NCI-H345 (cell line): ENCODE measurements at places on chromosomes 16 and 17.

GRCh38 chr17:55648086-55648485 lies 74.6 kb downstream of the TMEM100 start:
- no peak for DNase-seq

DNA sequence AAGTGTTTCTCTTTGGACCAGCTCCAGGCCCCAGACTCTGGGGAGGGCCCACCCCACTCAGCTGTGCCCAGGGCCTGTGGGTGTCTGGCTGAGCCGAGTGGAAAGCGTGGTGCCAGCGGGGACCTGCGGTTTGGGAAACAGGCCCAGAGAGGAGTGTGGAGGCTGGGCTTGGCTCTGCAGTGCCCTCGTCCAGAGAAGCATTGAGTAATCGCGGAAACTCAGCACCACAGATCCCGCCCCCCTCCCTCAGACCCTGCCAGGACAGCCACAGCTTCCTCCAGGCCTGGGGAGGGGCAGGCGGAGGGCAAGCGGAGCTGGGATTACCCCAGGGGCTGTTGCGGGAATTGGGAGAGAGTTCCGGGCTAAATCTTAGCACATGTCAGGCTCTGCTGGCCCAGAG lies 14.6 kb upstream of the PITPNA start:
- no peak for DNase-seq

DNA sequence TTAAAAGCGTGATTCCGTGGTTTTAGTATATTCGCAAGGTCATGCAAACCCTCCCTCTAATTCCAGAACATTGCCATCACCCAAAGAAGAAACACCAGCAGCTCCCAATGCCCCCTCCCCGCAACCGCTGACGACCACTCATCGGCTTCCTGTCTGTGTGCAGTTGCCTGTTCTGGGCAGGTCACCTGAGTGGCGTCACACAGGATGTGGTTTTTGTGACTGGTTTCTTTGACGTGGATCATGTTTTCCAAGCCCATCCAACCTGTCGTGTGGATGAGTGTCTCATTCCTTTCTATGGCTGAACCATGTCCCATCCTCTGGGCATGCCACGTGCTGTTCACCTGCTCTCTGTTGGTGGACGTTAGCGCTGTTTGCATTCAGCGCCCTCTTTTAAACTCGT lies 8.2 kb upstream of the ATP2C2 start:
- DNase-seq: no peak

DNA sequence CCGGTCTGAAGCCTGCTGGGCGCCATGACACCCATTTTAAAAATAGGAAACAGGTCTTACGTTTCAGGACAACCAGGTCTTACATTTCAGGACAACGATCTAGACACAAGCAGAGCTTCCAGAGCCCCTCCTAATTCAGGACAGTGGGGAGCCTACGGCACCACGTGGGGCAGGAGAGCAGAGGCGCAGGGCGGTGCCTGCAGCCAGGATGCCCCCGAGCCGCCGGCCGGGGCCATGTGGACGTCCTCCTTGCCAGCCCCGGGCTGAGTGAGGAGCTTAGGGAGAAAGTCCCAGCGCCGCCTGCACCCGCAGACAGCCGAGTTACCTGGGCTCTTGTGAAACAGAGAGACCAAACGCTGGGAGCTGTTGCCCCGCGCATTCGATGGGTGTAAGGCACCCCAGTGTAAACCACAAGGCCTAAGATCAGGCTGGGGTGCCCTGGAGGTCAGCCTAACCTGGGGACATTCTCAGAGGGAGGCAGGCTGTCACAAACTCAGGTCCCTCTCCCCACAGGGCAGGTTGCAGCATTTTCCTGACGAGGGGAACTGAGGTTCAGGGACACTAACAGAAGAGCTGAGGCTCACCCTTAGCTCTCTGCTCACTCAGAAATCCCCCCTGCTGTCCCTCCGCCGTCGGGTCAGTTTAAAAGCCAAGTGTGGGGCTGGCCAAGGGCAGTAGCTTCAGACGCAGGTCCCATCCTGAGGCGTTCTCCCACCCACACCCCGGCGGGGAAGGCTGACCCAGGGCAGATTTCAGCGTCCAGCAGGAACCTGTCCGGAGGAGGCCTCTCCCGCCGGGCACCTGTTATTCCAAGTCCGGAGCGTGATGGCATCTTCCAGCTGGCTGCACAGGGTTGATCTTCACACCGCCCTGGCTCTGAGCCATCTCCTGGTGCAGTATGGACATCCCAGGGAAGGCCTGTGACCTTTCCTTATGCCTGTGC lies 1.8 kb upstream of the NOTUM start:
- DNase-seq: no peak

DNA sequence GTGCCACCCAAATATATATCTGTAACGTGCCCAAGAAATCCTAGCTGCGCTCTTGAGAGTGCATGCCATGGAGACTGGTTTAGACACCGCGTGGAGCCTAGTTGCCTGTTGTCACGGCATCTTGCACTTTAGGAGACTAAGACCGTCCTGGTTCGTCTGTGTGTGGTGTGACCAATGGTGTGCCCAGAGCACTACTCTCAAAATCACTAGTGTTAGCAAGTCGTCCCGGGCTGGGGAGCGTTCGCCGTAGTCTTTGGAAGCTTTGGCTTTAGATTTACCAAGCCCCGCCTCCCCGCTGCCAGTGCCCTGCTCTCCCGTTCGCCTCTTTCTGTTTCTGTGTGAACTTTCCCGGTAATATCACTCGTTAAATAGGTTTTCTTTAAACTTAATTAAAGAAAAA lies 27.0 kb downstream of the CLUH start:
- no peak for DNase-seq

DNA sequence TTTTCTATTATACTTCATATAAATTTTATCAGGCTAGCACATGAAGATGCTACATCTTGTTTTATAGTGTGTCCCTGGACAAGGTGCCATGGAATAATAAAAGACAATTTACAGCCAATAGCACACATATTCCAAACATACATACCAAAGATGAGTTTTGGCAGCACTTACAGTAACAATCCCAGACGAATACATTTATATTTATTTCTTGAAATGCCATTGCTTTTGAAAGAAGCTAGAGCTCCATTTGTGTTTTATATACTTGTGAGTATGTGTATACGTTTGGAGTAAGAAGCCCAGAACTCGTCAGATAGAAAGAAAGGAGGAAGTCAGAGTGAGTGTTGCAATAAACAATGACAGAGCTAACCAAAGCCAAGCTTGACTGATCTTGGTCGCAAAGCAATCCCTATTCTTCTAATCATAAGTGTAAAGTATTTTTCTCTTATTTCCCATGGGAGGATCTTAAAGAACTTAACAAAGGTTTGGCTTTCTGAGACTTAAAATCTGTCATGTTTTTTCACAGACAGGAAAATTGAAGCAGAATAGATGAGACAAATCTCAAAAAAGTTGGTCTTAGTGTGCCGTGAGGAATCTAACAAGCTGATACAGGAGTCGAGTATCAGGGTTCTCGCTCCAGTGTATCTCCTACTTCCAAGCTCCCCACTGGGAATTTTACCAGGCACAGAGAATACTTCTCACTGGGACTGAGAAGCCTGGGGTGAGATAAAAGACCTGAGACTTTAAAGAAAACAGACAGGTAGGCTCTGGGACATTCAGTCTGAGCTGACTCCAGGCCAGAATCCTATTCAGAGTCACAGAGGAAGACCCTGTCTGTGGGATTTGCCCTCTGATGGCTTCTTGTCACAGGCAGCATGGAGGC lies 175.4 kb downstream of the AATF start:
- no peak for DNase-seq

GRCh38 chr17:71301063-71301462 lies 819.8 kb upstream of the SOX9 start:
- no peak for DNase-seq

DNA sequence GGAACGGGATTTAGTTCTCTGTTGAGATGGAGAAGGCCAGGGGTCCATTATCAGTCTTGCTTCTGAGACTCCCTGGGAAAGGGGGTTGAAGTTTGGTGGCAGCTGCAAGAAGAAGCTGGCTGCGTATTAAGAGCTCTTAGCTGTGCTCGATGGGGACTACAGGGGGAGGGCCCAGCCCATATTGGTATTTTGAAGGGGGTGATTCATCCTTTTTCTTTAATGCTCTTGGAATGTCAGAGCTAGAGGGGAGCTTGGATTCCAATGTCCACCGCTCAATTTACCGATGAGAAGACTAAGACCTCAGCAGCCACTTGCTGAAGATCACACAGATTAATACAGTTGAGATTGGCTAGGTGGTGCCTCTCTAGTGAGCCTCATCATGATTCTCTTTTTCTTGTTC lies 5.0 kb downstream of the NOG start:
- DNase-seq: no peak

DNA sequence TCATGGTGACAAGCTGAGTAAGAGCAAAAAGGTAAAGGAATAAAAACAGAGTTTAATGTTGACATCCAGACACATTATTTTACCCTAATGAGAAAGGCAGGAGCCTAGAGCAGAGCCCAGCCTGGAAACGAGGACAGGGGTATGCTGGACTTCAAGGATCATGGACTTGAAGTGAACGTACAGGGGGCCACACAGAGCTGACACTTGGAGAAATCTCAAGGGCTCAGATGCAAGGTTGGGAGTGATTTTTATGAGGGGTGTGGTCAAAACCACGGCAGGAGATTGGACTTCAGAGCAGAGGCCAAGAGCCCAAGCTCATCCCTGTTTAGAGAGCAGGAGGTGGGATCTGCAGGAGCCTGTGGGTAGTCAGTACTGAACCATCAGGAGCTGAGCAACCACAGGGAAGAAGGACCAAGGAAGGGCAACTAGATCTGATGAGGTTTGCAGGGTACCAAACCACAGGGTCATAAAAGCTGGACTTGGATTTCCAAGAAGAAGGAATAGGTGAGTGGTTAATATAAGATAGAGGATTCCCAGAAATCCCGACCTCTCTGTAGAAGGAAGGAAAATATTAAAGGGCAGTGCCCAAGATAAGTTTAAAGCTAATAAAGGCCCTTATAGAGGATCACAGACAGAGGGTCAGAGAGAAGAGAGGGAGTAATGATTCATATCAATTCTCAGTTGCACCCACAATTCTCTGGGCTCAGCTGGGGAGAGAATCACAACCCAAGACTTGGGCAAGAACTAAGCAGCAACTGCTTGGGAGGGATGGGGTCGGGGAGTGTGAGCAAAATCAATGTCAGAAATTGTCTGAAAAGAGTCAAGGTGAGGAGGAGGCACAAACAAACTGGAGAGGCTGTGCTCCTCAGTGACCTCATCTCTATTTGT lies 331.7 kb downstream of the SOX9 start:
- no peak for DNase-seq

DNA sequence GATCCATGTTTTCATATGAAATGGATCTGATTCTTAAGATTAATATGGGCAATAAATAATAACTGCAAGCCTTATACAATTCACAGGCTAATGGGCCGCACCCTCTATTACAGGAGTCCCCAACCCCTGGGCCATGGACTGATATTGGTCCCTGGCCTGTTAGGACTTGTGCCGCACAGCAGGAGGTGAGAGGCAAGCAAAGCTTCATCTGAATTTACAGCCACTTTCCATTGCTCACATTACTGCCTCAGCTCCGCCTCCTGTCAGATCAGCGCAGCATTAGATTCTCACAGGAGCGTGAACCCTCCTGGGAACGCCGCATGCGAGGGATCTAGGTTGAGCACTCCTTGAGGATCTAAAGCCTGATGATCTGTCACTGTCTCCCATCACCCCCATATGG lies 26.8 kb downstream of the METTL16 start:
- peak; percentile 92 for DNase-seq

- DNase-seq: no peak
Observed at GRCh38 chr17:32731556-32732295, 145.2 kb downstream of the MYO1D start.

DNA sequence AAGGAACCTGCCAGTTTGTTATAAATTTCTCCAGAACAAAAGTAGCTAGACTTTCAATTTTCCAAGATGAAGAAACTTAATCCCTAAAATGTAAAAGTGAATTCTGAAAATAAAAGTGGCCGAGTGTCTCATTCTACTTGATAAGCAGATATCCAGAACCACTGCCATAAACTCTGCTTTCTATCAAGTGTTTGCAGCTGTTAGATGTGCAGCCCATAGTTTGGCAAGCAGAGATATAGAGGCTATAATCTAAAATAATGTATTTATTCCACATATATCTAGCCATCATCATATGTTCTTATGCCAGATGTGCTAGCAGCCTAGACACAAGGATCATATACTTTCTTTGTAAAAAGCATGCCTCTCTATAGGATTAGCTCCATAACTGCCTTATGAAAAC lies 14.7 kb upstream of the FBXL20 start:
- DNase-seq: no peak

DNA sequence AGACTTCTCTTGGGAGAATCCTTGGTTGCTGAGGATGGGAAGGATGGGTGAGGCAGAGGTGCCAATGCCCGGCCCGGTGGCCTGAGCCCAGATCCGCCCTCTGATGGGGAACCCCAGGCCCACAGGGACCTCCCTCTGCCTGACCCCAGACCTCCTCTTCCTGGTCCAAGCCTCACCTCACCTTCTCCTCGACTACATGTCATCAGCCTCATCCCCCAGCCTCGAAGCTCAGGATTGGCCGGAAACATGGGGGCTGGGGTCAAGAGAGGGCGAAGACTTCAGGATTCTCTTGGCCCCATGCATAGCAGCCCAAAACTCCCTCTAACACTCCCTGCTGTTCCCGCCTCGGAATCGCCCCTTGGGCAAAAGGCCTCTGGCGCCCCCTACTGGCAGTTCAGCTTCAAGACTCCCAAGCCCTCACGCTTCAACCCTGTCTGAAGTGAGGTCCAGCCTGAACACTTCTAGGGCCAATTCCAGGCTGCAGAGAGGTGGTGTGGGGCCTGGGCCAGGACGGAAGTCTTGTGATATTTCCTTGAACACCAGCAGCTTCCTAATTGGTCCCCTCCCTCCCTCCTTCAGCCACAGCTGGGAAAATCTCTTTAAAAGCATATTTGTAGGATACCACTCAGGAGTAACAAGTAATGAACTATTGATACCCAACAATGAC lies 47.2 kb downstream of the ARHGAP27 start:
- peak; percentile 83 for DNase-seq

DNA sequence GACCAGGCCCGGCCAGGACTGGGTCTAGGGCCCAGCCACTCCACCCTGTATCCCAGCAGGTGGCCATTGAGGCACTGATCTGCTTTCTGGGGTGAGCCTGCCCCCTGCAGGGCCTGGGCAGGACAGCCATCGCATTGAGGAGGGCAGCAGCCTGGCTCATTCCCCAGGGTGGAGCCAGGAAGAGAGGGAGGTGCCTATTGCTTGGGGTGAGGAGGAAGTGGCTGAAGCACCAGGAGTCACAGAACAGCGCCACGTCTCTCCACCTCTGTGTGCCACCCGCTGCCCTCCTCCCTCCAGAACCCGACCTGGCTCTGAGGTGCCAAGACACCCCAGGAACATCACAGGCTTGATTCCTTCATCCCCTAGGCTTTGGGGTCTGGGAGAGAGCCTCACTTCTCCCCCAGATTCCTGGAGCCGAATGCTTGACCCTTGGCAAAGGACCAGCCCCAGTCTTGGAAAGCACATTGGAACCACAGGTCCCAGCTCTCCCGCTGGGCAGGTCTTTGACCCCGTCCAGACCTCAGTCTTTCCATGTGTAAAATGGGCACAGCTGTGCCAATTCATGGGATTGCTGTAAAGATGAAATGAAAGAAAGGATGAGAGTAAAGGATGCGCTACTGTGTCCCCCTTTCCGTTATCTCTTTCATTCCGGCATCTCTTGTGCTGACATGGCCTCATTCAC lies 7.2 kb upstream of the KRT36 start:
- DNase-seq: peak; percentile 40

GRCh38 chr17:74603037-74603635 lies 11.1 kb upstream of the CD300LD start:
- no peak for DNase-seq
